Fibroblast of lung (primary cell): ENCODE measurements at places on chromosomes 6 and 20. TPM values are rescaled to one million over a fixed set of nuclear protein-coding genes. Genes with fewer than 3 reads are reported as not detected.

The COL19A1 gene
- under 0.01 TPM in 1 of 2 replicates, not detected in the other for total RNA-seq

DNA sequence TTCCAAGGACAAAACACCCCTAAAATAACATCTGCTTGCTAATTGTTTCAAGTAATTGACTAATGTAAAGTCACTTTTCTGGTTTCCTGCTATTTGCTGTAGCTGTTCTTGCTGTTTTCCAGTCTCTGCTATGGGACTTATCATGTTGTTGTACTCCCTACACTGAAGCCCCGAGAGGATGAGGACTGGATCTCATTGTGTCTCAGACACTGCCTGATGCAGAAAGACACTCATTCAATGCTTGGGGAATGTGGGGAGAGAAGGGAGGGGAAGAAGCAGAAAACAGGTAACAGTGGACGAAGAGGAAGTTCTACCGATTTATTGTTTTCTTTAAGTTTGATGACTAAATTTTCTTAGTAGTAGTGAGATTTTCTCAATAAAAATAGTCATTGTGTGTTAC is 79.8 kb downstream of the DOK5 start:
- H3K4me3 ChIP-seq = no peak overlapping the region
- H3K27me3 ChIP-seq = no peaks in the 10 kb centered on the region
- no peak for DNase-seq
- peaks cover 4% of the 10 kb centered on the region for H3K4me1 ChIP-seq

GRCh38 chr6:146056506-146056905 is 27.6 kb downstream of the GRM1 start:
- H3K27ac ChIP-seq = no peak overlapping the region
- no peaks in the 10 kb centered on the region for H3K36me3 ChIP-seq
- H3K4me1 ChIP-seq = no peaks in the 10 kb centered on the region
- DNase-seq = no peak
- no peaks in the 10 kb centered on the region for H3K27me3 ChIP-seq

- DNase-seq = peak; percentile 9
- no peak overlapping the region for H3K4me3 ChIP-seq
- no peaks in the 10 kb centered on the region for H3K4me1 ChIP-seq
- no peaks in the 10 kb centered on the region for H3K36me3 ChIP-seq
- H3K27me3 ChIP-seq = no peaks in the 10 kb centered on the region
Measured at GRCh38 chr20:39103732-39104131, 141.6 kb downstream of the DHX35 start.

- no peak for DNase-seq
- no peak overlapping the region for H3K27ac ChIP-seq
- no peak overlapping the region for H3K4me3 ChIP-seq
- H3K4me1 ChIP-seq = peaks cover 5% of the 10 kb centered on the region
Measured at GRCh38 chr20:33827634-33828325, 16.6 kb downstream of the CHMP4B start.

- no peak for DNase-seq
- H3K4me3 ChIP-seq = no peak overlapping the region
- no peaks in the 10 kb centered on the region for H3K36me3 ChIP-seq
- no peaks in the 10 kb centered on the region for H3K4me1 ChIP-seq
Measured at GRCh38 chr6:143957679-143958274, 50.3 kb downstream of the PLAGL1 start.

DNA sequence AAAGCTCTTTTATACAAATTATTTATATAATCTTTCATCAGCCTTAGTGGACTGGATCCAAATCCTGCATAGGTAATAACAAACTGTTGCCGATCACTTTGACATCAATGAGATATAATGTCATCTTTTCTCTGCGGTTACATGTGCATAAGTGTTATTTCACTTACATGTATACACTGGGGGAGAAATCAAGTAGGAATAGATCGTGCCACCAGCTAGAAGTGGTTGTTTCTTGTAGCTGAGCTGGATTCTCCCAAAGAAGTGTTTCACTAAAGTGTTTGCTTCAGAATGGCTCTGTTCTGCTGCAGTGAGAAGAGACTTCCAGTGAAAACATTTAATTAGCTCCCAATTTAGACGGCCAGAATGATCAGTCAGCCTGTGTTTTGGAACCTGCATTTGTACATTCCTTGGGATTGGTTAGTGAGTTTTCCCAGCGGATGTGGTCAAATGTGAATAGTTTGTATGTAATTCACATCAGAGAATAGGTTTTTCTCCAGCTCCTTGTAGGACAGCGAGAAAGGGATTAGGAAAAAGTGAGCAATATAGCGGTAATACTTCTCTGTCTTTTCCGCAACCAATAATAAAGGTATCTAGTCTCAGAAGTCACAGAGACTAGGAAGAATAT is 163.1 kb upstream of the CCN2 start:
- no peak overlapping the region for H3K4me3 ChIP-seq
- peak overlapping the region; percentile 4 for H3K27ac ChIP-seq
- no peaks in the 10 kb centered on the region for H3K27me3 ChIP-seq
- no peaks in the 10 kb centered on the region for H3K36me3 ChIP-seq
